G401 (cell line): ENCODE measurements at places on chromosomes 12 and 14. TPM values are rescaled to one million over a fixed set of nuclear protein-coding genes. Genes with fewer than 3 reads are reported as not detected.

The CCDC175 gene
- total RNA-seq: not detected in 2 replicates

The KRT77 gene
- total RNA-seq: not detected in 2 replicates

The KRT1 gene
- total RNA-seq: not detected in 2 replicates

The TAS2R20 gene
- total RNA-seq: 0.12 and 0.61 TPM in 2 replicates

The CARMIL3 gene
- 0.74 and 1.6 TPM in 2 replicates for total RNA-seq

The CFAP251 gene
- 0.31 and 0.44 TPM in 2 replicates for total RNA-seq

- DNase-seq: no peak
Observed at GRCh38 chr12:124404162-124404784, 109.4 kb downstream of the RFLNA start.

- no peak for DNase-seq
Observed at GRCh38 chr14:67933266-67933665, 113.7 kb downstream of the RAD51B start.

DNA sequence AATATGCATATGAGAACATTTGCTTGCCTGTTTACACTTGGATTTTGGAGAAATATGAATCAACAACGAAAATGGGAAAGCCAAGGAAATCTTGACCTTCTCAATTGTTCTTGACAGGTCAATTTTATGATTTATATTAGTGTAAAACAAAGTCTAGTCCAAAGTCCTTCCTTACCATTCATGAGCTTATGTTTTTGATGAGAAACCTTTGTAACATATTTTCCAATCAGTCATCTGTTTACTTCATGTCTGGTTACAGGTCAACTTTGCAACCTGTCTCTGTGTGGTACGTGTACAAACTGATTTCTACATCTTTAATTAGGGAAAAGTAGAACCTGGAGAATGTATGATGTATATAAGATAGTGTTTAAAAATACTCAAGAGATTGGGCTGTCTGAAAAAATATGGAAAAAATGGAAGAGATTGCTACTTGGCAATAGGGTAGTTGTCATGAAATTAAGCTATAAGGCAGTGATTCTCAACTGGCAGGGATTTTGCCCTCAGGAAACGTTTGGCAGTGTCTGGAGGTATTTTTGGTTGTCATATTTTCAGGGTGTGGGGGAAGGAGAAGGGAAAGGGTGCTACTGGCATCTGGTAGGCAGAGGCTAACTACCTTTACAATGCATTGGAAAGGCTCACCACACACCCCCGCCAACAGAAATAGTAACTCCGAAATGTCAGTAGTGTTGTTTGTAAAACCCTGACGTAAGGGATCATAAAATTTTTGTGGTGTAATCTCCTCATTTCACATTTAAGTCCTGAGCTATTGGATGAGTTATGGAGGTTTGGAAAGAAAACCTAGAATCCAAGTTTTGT lies 110.4 kb upstream of the PTPRB start:
- no peak for DNase-seq

DNA sequence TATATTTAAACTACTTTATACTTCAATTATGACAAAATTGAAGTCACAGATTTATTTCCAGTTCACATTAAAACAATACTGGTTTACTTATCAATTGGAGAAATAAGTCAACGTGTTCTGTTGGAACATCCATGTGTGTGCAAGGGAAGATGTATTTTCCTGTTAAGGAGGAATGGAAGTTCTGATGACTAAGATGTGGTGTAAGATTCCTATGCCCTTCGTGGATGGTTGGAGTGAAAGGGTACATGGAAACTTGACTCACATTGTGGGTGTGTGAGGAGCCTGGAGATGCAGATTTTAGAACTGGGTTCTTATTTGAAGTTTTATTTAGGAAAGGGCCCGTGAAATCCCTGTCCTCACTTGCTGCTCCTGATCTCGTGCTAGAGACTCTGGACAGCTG lies 95.3 kb downstream of the CATSPERB start:
- no peak for DNase-seq

DNA sequence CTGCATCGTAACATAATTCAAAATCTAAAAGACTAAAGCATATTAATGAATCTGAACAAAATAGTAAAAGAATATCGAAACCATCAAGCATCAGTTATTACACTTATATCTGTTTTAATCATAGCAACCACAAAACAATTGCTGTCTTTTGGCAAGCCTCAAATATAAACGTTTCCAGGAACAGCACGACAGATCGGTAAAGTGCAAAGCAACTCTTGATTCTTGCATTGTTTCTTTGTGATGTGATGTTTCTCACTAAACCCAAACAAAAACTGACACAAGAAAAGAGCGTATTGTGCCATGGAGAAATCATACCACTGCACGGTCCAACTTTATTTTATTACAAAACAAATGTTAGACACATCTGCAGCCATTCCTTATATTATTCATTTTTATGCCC lies 9.2 kb upstream of the MYF6 start:
- no peak for DNase-seq

GRCh38 chr14:74083784-74084276 lies 423 bp downstream of the ALDH6A1 start:
- no peak for DNase-seq

DNA sequence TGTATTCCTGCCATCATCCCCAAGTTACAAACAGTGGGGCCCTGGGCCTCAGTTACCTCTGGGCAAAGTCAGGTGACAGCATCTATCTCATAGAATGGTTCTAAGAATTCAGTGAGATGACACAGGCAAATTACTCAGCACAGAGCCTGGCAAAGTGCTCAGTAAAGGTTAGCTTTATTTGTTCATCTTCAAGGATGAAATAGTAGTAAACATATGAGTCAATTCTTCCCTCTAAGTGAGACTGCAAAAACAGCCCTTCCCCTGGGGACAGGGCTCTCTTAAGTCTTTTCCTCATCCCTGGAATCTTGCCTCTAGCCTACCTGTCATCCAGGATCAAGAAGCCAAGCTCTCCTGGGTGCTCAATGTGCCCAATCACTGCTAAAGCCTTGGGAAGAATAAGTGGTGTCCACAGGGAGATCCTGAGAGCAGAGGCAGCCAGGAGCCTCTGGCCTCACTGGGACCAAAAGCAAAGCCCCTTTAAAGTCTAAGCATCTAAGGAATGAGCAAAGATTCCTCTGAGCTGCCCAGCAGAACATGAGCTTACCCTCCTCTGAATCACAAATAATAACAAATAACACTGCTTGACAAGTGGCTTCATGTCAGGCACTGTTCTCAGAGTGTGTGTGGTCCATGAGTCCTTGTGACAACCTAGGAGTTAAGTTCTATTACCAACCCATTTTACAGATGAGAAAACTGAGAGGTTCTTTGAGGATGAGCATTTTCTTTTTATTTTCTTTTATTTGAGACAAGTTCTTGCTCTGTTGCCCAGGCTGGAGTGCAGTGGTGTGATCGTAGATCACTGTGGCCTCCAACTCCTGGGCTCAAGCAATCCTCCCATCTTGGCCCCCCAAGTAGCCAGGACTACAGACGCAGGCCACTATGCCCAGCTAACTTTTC lies 12.1 kb downstream of the NUAK1 start:
- DNase-seq: no peak

- no peak for DNase-seq
Observed at GRCh38 chr12:99224237-99224636, 423.3 kb upstream of the GARIN6 start.

DNA sequence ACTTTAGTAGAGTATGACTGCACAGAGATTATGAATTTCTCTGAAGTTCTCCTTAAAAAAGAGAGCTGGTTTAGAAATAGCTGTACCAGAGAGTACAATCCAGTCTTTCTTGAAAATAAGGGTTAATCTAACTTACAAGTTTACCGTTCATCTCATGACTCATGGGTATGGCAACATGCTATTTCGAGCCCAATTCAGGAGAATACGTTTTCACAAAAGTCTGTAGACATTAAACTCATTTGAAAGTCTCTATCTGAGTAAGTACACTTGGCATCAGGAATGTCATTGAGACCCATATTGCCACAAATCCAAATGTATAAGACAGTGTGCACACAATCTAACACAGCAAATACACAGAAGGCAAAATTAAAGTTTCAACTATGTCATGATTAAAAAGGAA lies 160.5 kb downstream of the PIK3C2G start:
- no peak for DNase-seq
